NCI-H69 (cell line): ENCODE measurements at places on chromosomes 7 and 10.

DNA sequence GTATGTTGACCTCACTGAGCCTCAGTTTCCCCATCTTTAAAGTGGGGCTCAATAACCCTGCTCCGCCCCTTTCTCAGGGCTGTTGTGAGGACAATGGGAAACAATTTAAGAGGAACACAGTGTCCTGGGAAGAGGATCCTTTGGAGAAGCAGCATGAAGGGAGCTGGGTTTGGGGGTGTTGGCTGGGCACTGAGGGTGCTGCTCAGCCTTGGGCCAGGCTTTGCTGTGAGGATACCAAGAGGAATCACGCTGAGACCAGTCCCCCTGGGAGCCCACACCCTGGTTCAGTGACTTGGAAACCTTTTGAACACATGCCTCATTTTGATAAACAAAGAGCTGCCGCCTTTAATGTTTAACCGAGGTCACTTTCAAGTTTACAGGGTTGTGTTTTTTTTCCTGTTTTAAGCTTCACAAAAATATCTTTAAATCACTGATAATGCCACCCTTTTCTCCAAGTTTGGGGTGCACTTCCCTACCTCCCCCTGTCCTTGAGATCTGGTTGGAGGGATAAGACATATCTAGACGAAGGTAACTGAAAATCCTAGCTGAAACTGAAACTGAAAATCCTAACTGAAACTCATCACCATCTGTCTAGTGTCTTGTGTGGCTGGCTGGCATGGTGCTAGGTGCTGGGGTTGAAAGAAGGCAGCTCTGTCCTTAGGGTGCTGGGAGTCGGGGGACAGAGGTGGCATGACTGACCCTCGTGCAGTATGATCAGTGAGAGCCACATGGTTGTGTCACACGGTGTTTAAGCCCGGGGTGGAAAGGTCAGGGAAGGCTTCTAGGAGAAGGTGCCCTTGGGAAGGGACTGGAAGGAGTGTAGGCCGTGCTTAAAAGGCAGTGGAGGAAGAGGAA is 27.7 kb downstream of the ZNF775 start:
- DNase-seq = no peak

DNA sequence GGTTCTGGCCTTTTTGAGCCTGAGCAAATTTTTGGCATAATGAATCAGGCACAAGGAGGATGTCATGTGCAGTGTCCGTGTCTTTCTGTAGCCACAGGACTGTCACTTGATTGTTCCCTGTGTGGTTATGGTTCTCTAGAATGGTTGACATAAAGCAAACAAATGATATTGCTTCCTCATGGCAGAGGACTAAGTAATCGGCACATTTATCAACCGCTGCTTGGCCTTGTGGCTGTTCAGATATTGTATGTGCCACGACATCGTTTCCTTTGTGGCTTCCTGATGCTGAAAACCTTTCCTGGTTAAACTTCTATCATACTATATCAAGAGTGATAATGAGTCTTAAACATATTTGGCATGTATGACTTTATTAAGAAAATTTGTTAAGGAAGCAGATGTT is 598.8 kb downstream of the SUGCT start:
- DNase-seq = no peak

- peak; percentile 74 for DNase-seq
Observed at GRCh38 chr10:93893646-93894515, at the start of gene SLC35G1. Gene SLC35G1 (plus strand): TSS chr10:93893978. CDS start chr10:93894034, 56 bp downstream.

DNA sequence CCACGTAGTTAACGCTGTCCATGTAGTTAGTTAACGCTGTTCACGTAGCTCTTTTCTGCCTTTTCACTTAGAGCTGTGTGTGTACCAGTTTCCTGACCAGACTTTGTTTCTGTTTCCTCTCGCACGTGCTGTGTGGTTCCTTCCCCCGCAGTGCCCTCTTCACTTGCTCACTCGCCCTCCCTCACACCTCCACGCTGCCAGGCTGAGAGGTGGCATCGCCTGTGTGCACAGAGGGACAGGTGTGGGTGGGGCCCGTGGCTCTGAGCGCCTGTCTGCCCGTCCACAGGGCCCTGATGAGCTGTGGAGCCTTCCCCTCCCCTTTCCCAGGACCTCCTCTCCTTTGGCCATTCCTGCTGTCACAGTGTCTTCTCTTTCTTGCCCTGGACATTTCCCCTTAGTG is 30.6 kb downstream of the WDR37 start:
- DNase-seq = no peak

- DNase-seq = no peak
Observed at GRCh38 chr7:121957626-121958025, 84.7 kb downstream of the PTPRZ1 start.

DNA sequence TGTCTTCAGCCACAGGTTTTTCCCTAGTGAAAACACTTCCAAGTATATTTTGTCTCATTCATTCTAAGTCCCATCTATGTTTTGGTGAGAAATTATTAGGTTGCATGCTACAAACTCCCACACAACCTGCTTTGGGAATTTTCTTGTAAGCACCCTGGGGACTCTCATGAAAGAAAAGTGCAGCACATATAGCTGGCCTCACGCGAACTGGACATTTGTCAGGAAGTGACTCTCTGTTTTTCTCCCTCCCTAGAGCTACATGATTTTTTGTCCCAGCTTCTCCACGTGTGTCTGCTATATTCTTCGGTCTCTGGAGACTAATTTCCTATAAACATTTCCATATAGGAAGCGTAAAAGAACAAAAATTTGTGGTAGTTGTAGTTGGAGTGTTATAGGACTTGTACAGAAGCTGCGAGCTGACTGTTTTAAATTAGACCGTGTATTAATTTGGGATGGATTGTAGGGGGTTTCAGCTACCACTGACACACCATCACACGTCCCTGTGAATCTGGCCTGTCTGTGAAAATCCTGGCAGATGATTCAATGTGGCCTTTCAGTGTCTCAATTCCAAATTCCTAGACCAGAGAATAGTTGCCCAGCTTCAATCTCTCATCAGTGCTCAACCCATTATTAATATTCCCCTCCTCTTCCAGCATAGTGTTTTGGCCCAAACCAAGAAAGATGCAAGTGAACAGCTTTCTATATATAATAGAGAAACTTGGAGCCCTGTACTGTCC is 40.2 kb downstream of the ARL4A start:
- no peak for DNase-seq

DNA sequence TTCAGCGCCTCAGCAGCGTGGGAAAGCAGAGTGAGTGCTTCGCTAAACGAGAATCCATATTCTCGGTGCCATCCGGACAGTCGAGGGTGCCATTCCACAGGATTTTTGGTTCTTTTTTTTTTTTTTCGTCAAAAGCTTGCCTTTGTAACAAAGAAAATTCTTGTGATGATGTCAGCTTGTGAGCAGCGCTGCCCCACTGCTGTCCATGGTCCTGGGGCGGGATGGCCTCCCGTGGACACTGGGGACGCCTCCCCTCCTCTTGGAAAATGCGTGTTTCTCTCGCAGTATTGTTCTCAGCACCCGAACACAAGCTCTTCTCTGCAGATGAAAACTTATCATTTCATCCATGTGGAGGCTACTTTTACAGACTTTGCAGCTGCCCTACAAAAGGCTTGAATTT is 477.4 kb downstream of the TCERG1L start:
- no peak for DNase-seq

DNA sequence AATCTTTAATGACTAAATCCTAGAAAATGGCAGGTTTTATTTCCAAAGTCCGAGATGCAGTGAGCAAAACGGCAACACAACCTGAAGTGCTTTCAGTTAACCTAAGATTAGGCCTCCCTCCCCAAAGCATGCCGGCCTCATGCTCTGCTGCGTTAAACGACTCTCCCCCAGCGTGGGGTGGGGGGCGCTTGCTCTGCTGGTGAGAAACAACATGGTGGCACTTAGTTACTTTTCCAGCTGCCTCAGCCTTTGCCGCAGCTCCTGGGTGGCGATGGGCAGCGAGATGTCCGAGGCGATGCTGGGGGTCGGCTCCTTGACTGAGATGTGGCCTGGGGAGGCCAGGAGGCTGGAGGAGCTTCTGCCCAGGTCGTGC is 36.7 kb upstream of the NCAPG2 start:
- DNase-seq = no peak

- no peak for DNase-seq
Observed at GRCh38 chr10:119208553-119208940, 1.2 kb downstream of the GRK5 start.

GRCh38 chr10:71367271-71367670 is 29.4 kb upstream of the CDH23 start:
- no peak for DNase-seq

DNA sequence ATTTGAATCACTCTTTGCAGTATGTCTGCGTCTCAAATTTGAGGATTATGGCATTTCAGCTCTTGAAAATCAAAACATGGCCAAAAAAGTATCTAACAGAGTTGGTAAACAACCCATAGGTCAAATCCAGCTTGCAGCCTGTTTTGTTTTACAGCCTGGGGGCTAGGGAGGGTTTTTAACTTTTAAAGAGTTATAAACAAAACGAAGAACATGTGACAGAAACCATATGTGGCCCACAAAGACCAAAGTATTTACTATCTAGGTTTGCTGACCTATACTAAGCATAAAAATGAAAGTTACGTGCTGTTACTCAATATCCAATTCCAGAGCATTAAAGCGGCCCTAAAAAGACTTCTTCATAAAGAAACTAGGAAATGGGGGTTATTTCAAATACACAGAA is 55.5 kb upstream of the STARD3NL start:
- no peak for DNase-seq

GRCh38 chr10:63501954-63502353 is 19.2 kb upstream of the REEP3 start:
- no peak for DNase-seq

DNA sequence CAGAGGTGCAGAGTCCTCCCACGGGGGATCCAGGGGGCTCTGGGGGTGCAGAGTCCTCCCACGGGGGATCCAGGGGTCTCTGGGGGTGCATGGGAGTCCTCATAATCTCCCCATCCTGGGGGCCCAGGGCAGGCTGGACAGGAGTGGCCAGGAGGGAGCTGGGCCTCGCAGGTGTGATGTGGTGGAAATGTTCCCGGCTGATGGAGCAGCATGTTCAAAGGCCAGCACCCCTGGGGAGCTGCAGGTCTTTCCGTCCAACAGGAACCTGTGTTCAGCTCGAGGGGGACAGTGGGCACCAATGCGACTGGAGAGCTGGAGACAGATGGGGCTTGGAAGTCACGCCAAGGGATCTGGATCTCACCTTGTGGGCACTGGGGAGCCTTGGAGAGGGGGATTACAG is 38.5 kb upstream of the PSMG3 start:
- DNase-seq = no peak

DNA sequence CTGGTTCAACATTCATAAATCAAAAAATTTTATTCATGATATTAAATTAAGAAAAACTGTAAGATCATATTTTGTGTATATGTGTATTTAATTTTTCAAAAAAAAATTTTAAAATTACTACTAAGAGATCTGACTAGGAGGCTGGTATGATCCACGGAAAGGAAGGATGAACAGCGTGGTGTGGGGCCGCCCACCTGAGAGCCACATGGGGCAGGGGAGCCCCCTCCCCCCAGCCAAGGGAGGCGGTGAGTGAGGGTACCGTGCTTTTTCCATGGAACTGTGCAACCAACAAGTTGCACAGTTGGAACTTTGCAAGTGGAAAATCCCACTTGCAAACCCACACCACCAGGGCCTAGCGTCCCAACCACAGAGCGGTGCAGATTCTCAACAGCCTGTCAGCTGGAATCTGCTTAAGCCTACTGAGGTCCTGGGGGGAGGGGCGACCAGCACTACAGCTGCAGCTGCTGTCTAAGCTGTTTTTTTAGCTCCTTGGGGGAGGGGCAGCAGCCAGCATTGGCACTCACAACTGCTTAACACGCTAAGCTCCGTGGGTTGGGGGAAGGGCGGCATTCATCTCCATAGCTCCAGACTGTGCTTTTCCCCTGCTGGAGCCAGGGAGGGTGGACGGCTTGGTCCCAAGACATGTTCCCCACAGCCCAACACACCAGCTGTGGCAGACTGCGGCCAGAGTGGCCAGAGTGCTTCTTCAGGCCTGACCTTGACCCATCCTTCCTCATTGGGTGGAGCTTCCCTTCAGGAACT is 94.2 kb upstream of the IGFBP3 start:
- no peak for DNase-seq

DNA sequence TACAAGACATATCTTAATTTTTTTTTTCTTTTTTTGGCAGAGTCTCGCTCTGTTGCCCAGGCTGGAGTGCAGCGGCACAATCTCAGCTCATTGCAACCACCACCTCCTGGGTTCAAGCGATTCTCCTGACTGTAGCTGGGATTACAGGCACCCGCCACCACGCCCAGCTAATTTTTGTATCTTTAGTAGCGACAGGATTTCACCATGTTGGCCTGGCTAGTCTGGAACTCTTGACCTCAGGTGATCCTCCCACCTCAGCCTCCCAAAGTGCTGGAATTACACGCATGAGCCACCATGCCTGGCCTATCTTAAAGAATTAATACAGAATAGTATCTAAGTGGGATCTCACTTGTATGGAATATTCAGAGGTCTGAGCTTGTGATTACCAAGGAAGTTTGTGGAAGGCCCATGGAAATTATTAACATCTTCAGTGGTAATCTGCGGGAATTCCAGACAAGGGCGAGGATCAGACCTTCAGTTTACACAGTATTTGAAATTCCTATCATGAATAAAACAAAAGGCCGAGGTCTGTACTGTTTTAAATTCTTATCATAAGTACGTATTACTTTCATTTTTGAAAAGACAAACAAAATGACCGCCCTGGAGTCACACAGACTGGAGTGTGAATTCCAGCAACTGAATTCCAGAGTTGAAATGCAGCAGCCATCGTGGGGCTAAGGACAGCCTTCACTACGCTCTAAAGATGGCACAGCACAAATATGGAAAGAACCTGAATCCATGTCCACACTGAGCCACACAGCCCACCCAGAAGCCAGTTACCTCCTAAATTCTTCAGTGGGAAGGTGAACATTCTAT is 16.7 kb downstream of the GPRIN2 start:
- DNase-seq = no peak

GRCh38 chr7:121530227-121531174 is 134.4 kb upstream of the FAM3C start:
- peak; percentile 13 for DNase-seq

- no peak for DNase-seq
Observed at GRCh38 chr7:152338561-152338960, 97.2 kb downstream of the KMT2C start.

DNA sequence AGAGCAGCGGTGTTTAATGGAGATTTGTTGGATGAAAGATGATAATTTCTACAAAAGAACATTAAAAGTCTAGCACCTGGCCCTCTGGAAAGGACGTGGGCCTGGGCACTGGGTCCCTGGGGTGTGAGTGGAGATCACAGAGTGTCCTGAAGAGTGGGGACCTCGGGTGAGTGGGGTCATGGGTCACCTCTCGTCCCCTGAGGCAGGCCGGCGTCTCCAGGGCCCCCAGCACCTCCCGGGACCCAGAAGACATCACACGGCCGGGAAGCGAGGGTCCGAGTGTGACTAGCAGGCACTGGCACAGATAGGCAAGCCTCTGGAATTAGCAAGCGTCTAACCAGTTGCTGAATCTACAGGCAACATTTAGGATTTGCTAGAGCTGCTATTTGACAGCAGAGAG is 257.2 kb downstream of the MAD1L1 start:
- DNase-seq = no peak

- DNase-seq = no peak
Observed at GRCh38 chr10:9877978-9878377, 1139.7 kb upstream of the CELF2 start.
